NCI-H460 (cell line): ENCODE measurements at places on chromosomes 1 and 21. TPM values are rescaled to one million over a fixed set of nuclear protein-coding genes. Genes with fewer than 3 reads are reported as not detected.

GRCh38 chr1:172946814-172947507, 103.8 kb downstream of the TNFSF18 start:
- DNase-seq = no peak

DNA sequence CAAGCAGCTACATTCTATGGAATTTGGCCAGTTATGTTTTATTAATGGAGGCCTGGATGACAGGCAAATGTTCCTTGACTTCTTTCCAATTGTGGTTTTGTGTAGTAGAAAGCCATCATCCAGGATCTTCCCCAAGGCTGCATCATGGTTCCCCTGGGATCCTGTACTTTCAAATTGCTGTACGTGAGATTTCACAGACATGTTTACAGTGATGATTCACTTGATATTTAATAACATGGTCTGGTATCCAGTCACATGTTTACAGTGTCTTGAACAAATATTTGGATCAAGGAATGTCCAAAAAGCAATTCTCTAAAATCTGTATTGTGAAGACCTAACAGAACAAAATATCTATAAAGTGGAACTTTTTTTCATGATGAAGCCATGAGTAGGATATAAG, 68.3 kb upstream of the ST6GALNAC3 start:
- peak; percentile 9 for DNase-seq

GRCh38 chr21:34994766-34995631, 54.1 kb downstream of the RUNX1 start:
- DNase-seq = no peak

DNA sequence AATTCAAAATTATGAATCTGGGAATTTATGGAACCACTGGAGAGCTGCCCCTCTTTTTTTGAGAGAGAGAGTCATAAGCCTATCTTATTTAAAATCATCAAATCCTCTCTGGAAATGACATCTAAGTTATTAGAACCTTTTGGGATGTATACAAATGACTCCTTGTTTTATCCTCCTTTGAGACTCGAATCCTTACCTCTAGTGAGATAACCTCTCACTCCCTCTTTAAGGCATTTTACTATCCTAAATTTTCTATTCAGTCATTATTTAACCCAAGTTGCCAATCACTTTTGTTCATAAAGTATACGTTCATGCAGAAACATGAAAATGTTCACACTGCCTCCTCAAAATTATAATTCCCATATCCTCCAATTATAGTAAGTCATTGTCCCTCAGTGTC, 313.6 kb upstream of the C1orf87 start:
- no peak for DNase-seq

GRCh38 chr1:205667909-205668643, 12.2 kb downstream of the SLC45A3 start:
- DNase-seq = no peak

DNA sequence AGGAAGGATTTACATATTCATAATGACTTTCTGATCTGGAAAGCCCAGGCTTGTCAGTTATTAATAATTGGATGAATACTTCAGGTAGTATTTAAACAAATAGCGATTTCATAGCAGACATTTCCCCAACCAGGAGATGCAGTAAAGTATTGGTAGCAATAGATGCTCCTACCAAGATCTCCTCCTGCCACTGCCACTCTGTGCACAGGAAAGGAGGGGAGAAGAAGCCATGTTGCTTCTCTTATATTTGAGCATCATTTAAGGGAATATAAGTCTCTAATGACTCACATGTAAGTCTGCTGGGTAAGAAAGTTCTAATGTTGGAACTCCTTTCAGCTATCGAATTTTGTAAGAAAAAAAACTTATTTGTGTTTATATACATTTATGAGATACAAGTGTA, 420 bp upstream of the IFI16 start:
- DNase-seq = no peak

DNA sequence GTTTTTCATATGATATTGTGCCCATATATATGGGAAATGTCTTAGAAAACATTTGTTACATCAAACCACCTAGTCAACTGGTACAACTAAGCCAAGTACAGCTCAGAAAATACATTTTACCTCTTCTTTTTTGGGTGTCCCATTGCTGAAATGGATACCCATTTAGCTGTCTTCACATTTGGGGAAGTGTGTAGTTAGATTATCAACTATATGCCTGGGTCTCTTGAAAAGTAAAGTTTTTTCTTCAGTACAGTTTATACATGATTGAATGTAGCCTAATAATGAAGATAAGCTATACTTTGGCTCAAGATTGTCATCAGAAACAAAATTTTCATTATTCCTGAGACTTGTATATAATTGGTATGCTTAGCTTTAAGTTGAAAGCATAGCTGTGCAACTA, 2.0 kb downstream of the AGO3 start:
- no peak for DNase-seq

- no peak for DNase-seq
Observed at GRCh38 chr1:30950700-30951099, 42.1 kb upstream of the SDC3 start.

- DNase-seq = no peak
Observed at GRCh38 chr1:176802316-176802715, 339.3 kb downstream of the PAPPA2 start.

DNA sequence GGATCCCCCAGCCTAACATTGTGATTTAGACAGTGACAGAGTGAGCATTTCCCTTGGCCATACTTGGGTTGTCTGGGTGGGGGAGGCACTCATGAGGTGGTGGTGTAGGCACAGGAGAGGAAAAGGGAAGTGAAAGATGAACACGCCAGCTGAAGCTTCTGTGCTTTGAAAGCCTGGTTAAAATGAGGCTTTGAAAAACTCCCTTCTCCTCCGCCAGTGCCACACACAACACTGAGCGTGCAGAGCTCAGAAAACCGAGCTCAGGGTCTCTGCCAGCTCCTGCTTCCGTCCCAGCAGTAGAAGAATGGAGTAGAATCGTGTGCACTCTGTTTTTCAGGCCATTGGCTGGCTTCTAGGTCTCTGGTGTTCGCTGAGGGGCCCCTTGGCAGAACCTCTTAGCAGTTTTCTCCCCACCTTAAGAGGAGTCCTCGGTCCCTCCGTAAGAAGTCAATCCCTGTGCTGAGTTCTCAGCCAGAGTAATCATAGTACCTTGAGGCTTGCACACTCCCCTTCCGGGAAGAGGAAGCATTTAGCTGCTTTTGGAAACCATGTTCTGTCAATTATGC, 12.9 kb downstream of the PLEKHM2 start:
- DNase-seq = no peak

- no peak for DNase-seq
Observed at GRCh38 chr1:205480349-205480985, 24.0 kb upstream of the CDK18 start.

- no peak for DNase-seq
Observed at GRCh38 chr21:42405064-42406013, 1.6 kb downstream of the UBASH3A start.

DNA sequence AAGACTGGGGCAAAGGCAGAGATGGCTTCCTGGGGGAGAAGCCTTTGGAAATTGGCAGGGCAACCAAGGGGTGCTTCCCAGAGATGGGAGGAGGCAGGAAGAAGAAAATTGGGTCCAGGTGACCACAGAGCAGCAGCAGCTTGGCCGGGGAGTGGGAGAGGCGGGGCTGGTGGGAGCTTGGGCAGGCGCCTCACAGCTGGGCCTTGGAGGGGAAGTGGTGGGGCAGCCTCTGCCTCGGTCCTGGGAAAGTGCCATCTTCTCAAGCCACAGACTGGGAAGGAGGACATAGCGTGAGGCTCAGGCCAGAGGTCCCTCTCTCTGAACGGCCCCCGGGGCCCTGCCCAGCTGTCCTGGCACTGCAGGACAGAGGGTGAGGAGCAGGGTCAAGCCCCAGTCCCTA, 24.0 kb upstream of the WASF2 start:
- no peak for DNase-seq

DNA sequence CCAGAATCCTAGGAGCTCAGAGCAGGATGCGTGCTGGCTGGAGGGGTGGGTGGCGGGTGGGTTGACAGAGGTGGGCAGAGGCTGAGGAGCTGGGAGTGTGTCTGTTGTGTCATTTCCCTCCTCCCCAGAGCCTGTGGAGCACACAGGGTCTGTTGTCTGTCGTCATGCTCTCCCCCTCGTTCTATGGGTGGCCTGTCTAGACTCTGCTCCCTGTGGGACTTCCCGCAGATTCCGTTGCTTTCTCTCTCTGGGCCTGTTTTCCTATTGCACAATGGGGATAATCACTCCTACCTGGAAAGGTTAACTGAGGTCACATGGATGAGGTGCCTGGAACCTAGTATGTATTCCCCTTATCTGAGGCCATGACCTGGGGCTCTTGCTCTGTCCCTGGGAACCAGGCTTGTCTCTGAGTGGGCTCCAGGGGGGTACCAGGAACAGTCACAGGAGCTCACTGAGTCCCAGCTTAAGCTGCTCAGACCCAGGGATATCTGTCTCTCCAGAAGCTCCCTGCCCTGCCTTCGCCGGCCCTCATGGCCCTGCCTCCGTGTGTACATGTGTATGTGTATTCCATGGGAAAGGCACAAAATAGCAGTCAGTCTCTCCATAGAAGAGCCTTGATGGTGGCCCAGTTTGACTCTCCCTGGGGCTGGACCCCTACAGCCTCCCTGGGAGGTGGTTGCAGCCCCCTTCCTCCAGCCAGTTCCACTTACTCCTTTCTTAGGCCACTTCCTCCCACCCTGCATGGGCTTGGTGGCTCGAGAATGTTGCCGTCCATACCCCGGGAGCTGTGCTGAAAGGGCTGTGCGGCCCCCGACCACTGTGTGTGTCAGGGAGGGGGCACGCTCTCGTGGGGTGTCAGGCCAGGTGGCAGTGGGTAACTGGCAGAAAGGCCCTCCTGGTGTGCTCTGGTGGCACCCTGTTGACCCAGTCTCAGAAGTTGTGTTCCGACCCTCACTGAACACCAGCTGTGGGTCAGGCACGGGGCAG, 17.9 kb downstream of the PTPRF start:
- no peak for DNase-seq

GRCh38 chr1:30485072-30485471, 238.3 kb downstream of the MATN1 start:
- no peak for DNase-seq

- DNase-seq = no peak
Observed at GRCh38 chr1:218718206-218718605, 373.1 kb downstream of the TGFB2 start.

DNA sequence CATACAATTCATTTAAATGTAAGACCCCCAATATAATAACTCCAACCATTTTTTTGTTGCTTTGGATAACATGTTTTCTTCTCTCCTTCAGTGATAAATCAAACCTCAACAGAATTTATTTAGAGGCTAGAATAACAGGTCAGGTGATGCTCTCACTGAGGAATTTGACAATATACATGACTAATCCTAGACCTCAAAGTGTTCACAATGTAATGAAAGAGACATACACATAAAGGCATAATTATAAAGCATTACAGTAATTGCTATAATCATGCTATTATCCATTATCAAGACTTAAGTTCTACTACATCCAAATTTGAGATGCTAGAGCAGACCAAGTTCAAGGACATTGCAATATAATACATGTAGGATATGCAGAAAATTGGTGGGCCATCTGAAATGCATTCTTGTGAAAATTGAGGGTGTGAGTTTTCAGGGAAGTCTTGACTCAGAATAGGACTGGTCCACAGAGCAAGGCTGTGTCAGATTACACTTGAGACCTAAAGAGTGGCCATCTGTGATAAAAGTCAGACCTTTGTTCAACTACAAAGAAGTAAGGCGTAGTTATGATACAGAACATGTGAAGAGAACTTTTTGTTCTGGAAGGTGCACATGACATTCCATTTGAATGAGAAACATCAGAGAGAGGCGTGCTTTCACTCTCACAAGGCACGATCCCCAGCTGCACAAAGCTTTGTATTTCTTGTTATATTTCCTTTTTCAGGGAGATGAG, 45.5 kb downstream of the UTP25 start:
- DNase-seq = no peak

DNA sequence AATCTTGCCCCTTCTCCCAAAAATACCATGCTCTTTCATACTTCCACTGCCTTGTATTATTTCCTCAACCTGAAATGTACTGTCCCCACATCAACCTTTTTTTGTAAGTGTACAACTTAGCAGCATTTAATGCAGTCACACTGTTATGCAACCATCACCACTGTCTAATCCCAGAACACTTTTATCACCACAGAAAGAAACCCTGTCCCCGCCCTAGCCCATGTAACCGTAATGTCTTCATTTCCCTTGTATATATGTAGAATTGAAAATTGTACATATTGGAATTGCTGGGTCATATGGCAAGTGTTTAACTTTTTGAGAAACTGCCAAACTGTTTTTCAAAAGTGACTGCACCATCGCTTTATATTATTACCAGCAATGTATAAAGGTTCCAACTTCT, 37.4 kb downstream of the PTP4A2 start:
- DNase-seq = no peak

- DNase-seq = no peak
Observed at GRCh38 chr21:42330380-42331371, 15.5 kb upstream of the TFF3 start.

- no peak for DNase-seq
Observed at GRCh38 chr1:184225283-184226099, 161.3 kb upstream of the C1orf21 start.

- no peak for DNase-seq
Observed at GRCh38 chr1:1842360-1843146, 48.3 kb downstream of the GNB1 start.

- DNase-seq = peak; percentile 66
Observed at GRCh38 chr1:231091831-231092301, 51.8 kb upstream of the FAM89A start.

DNA sequence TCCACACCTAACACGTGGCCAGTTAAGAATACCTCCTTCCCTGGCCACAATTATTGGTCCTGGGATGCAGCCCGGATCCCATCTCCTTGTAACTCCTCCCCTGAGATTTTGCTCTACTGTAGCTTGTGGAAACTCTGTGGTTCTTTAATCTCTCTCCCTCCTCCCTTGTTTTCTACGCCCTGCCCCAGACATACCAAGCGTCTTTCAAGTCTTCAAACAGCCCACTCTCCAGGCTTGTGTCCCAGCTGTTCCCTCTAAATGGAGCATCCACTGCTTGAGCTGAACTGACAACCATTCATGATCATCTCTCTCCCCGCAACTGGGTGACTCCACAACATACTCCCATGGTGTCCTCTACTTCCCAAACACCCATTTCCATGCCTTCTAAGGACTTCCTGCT, 111.6 kb downstream of the SIPA1L2 start:
- DNase-seq = no peak

DNA sequence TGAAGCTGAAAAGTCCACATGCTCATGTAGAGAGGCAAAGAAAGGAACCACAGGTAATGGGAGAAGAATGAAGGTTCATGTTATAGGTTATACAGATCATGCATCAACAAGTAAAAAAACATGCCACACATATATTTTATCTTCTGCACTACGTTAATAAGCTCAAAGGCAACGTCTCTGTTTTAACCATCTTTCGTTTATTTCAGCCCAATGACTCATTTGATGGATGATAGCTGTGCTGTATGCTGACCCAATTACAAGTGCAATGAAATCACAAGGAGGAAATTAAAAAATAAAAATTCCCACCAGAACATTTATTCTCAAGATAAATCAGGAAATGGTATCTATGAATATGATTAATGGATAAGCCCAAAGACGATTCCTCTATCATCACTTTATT, 24.6 kb downstream of the XCL1 start:
- no peak for DNase-seq

The MYBPH gene
- not detected in 2 replicates for total RNA-seq

The TPTE gene
- total RNA-seq = not detected in 2 replicates

The MMP23B gene
- 0.15 and 0.78 TPM in 2 replicates for total RNA-seq

The SELL gene
- not detected in 2 replicates for total RNA-seq

The OR2T2 gene
- total RNA-seq = not detected in 2 replicates

The MYOG gene
- not detected in 2 replicates for total RNA-seq

The GJA4 gene
- total RNA-seq = not detected in 2 replicates

The S100A14 gene
- total RNA-seq = not detected in 2 replicates

The GIPC2 gene
- not detected in 2 replicates for total RNA-seq

The C8B gene
- not detected in 2 replicates for total RNA-seq

The CYP2J2 gene
- total RNA-seq = 0.25 TPM in 1 of 2 replicates, not detected in the other

The ANXA9 gene
- 0.10 and 0.61 TPM in 2 replicates for total RNA-seq

The HEATR1 gene
- total RNA-seq = 84.3 and 102 TPM in 2 replicates
